BE2C (cell line): ENCODE measurements at places on chromosomes 7 and 10.

GRCh38 chr7:108046952-108047506 is 44.1 kb upstream of the LAMB1 start:
- DNase-seq: no peak

- DNase-seq: no peak
These were observed 24.4 kb upstream of the ELN start for GRCh38 chr7:74003621-74004020.

GRCh38 chr10:102646610-102647442 is 2.5 kb downstream of the TRIM8 start:
- no peak for DNase-seq

DNA sequence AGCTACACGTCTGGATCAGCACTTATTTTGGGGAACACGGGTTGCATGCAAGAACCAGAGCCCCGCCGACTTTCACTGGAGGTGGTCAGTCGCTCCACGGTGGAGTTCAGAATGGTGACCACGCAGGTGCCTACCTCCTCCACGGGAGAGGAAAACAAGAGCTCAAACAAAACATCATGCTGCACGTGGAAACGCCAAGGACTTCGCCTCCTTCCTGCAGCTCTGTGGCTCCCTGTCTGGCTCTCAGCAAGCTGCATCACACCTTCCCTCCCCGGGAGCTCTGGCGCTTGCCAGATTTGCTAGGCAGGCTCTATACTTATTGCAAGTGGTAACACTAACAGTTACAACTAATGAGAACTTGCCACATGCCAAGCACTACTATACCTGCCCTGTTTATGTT is 26.0 kb downstream of the GSDME start:
- DNase-seq: no peak

DNA sequence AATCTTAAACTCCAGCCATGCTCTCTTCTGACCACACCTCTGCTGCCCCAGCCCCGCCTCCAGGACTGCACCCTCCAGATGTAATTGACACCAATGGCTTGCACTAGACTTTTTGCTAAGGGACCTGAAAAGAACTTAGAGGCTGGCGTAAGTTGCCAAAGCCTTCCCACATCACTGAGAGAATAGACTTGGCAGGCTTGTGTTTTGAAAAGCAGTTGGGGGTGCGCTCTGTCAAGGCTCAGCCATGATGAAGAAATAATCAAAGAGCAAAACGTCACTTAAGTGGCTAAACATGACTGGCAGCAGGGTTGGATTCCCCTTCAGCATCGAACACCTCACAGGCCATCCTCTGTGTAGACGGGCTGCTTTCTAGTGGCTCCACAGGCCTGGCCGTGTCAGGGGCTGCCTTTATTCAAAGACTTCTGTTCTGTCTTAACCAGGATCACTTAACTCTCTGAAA is 195.2 kb upstream of the C7orf33 start:
- DNase-seq: no peak

- no peak for DNase-seq
These were observed 302.7 kb downstream of the SUGCT start for GRCh38 chr7:40437498-40437897.
